ENCODE measurements at places on chromosomes 2 and 18. TPM values are rescaled to one million over a fixed set of nuclear protein-coding genes. Genes with fewer than 3 reads are reported as not detected.

B3GNT7 gene
- polyA plus RNA-seq: 47.1 TPM

DSG2 gene
- 41.2 TPM for polyA plus RNA-seq

UGT1A7 gene
- not detected for polyA plus RNA-seq

TSPYL6 gene
- not detected for polyA plus RNA-seq

CENPA gene
- polyA plus RNA-seq: 24.2 TPM

G6PC2 gene
- not detected for polyA plus RNA-seq

ETAA1 gene
- polyA plus RNA-seq: 15.8 TPM

MRPS9 gene
- polyA plus RNA-seq: 65.2 TPM

SERPINB8 gene
- 0.50 TPM for polyA plus RNA-seq

ABCB11 gene
- polyA plus RNA-seq: 0.03 TPM

SEMA4C gene
- 15.4 TPM for polyA plus RNA-seq

SGPP2 gene
- polyA plus RNA-seq: 0.09 TPM

LYPD6 gene
- 4.9 TPM for polyA plus RNA-seq

RBM43 gene
- 2.9 TPM for polyA plus RNA-seq

RHBDD1 gene
- 7.3 TPM for polyA plus RNA-seq

POTEI gene
- polyA plus RNA-seq: 0.24 TPM

SNTG2 gene
- polyA plus RNA-seq: 21.6 TPM

STAT4 gene
- polyA plus RNA-seq: 0.30 TPM

RGPD4 gene
- polyA plus RNA-seq: not detected

GYPC gene
- 31.2 TPM for polyA plus RNA-seq

PROKR1 gene
- 1.1 TPM for polyA plus RNA-seq

ICA1L gene
- 1.6 TPM for polyA plus RNA-seq

KATNAL2 gene
- polyA plus RNA-seq: 9.9 TPM

ABCG5 gene
- polyA plus RNA-seq: 0.14 TPM

VWA3B gene
- not detected for polyA plus RNA-seq

CDCA7 gene
- 52.7 TPM for polyA plus RNA-seq

EFHD1 gene
- polyA plus RNA-seq: 6.4 TPM

PREB gene
- 41.2 TPM for polyA plus RNA-seq

AGAP1 gene
- polyA plus RNA-seq: 16.4 TPM

PTGR3 gene
- polyA plus RNA-seq: 0.84 TPM

IL36G gene
- polyA plus RNA-seq: not detected

GRB14 gene
- polyA plus RNA-seq: 28.9 TPM

All from GM23338 (cell line).